ENCODE measurements at places on chromosomes 7 and 10.

GRCh38 chr7:155192961-155193640 is 104.6 kb upstream of the INSIG1 start:
- no peak for DNase-seq

DNA sequence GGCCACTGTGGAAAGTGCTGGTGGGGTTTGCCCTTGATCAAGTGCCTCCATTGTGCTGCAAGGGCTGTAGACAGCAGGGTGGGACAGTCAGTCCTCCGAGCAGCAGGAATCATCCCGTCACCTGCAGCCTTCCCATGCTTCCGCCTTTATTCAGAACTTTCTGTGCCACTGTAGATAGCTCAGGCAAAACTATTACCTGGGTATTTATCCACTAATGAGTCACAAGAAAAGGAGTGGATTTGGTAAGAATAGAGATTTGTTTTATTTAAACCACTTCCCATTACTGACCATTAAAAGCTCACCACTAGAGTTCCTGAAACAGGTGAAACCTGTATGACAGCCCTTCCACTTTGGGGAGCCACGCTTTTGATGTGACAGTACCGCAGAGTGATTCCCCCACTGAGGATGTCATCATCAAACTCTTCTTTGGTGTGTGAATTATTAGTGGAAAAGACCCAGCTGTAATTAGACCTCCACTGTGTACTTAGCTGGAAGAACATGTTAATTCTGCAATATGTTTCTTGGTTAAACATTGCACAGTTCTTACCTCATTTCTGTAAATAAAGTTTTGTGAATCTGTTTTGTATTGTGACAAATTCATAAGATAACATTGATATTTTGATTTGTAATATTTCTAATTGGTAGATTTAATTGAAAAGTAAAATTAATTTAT is 208.8 kb downstream of the MLLT10 start:
- DNase-seq: no peak

- no peak for DNase-seq
These were observed 42.0 kb upstream of the TARP start for GRCh38 chr7:38315410-38315809.

GRCh38 chr10:69657430-69657829 is 27.4 kb downstream of the FAM241B start:
- DNase-seq: no peak

GRCh38 chr10:116472891-116473290 is 45.2 kb downstream of the PNLIPRP3 start:
- DNase-seq: no peak
